ENCODE measurements at places on chromosomes 2 and 18. TPM values are rescaled to one million over a fixed set of nuclear protein-coding genes. Genes with fewer than 3 reads are reported as not detected.

GRCh38 chr18:12839526-12840196, 44.4 kb downstream of the PTPN2 start:
- no peak for DNase-seq
- H3K4me1 ChIP-seq: peaks cover 65% of the 10 kb centered on the region
- no peak overlapping the region for H3K27ac ChIP-seq
- H3K27me3 ChIP-seq: no peaks in the 10 kb centered on the region

TYMS gene
- total RNA-seq: 113 TPM

- no peaks in the 10 kb centered on the region for H3K4me1 ChIP-seq
- no peaks in the 10 kb centered on the region for H3K27me3 ChIP-seq
- DNase-seq: no peak
Measured at GRCh38 chr2:48238381-48238780, 291.6 kb upstream of the STON1 start.

GRB14 gene
- not detected for total RNA-seq

PSD4 gene
- 3.2 TPM for total RNA-seq

DNA sequence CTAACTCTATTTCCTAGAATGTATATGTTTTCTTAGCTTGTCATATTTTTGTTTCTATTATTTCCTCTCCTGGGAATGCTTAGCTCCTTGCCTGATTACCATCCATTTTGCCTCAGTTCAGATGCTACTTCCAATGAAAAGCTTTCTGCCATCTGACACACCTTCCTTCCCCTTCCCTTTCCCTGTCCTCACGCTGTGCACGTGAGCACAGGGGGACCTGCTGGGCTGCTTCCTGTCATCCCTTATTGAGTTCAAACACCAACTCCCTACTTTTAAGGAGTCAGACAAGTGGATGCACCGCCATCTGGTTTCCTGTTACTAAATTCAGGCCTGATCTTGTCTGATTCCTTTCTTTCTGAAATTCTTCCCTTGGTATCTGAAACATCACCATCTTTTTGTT, 2.4 kb upstream of the INO80C start:
- H3K4me3 ChIP-seq: no peak overlapping the region
- no peak overlapping the region for H3K27ac ChIP-seq
- no peaks in the 10 kb centered on the region for H3K36me3 ChIP-seq
- no peaks in the 10 kb centered on the region for H3K27me3 ChIP-seq
- H3K4me1 ChIP-seq: peaks cover 23% of the 10 kb centered on the region

HOXD9 gene
- total RNA-seq: 1.8 TPM

FER1L5 gene
- total RNA-seq: not detected

VSNL1 gene
- total RNA-seq: 1.00 TPM

DNA sequence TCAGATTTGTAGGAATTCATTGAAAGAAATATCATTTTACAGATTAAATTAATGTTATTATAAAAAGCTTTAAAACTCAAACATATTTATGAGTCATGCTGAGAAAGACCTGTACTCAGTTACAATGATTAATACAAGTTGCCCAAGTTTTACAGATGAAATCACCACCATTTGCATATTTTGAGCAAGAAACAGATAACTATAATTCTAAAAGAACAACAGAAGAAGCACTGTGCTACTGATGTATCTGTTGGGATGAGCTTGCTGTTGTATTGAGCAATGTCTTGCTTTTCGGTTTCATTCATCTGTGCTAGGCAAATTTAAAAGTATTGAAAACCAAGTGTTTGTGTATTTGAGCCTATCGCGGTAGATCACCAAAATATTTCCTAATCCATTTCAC, 1589.1 kb upstream of the ZEB2 start:
- no peak overlapping the region for H3K27ac ChIP-seq
- DNase-seq: no peak
- H3K4me3 ChIP-seq: no peak overlapping the region
- H3K27me3 ChIP-seq: no peaks in the 10 kb centered on the region
- no peaks in the 10 kb centered on the region for H3K36me3 ChIP-seq

GRCh38 chr2:168293766-168294165, 46.4 kb upstream of the STK39 start:
- DNase-seq: no peak
- H3K4me1 ChIP-seq: no peaks in the 10 kb centered on the region
- no peak overlapping the region for H3K27ac ChIP-seq
- H3K4me3 ChIP-seq: no peak overlapping the region

RFTN2 gene
- total RNA-seq: 0.21 TPM

CFC1 gene
- total RNA-seq: not detected

ZEB2 gene
- 40.0 TPM for total RNA-seq

GRCh38 chr2:144580521-144581161, 60.7 kb upstream of the ZEB2 start:
- H3K4me1 ChIP-seq: no peaks in the 10 kb centered on the region
- no peak for DNase-seq
- no peaks in the 10 kb centered on the region for H3K27me3 ChIP-seq

DNA sequence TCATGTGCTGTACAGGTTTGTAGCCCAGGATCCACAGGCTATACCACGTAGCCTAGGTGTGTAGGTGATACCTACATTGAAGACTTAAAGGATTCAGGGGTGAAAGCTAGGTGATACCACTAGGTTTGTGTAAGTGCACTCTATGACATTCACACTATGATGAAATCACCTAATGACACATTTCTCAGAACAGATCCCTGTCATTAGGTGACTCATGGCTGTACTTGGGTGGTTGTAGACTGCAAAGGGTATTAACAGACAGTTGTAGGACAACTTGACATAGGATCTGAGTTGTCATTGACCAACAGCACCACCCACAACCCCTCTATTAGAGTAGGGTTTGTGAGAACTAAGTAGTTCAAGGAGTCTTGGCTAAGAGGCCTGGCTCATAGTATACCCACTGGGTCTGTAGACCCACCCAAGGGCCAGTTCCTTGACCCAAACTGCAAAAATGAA, 27.7 kb upstream of the SMCHD1 start:
- no peak for DNase-seq
- H3K36me3 ChIP-seq: no peaks in the 10 kb centered on the region
- no peaks in the 10 kb centered on the region for H3K27me3 ChIP-seq
- H3K4me1 ChIP-seq: no peaks in the 10 kb centered on the region

ANKRD62 gene
- not detected for total RNA-seq

DNA sequence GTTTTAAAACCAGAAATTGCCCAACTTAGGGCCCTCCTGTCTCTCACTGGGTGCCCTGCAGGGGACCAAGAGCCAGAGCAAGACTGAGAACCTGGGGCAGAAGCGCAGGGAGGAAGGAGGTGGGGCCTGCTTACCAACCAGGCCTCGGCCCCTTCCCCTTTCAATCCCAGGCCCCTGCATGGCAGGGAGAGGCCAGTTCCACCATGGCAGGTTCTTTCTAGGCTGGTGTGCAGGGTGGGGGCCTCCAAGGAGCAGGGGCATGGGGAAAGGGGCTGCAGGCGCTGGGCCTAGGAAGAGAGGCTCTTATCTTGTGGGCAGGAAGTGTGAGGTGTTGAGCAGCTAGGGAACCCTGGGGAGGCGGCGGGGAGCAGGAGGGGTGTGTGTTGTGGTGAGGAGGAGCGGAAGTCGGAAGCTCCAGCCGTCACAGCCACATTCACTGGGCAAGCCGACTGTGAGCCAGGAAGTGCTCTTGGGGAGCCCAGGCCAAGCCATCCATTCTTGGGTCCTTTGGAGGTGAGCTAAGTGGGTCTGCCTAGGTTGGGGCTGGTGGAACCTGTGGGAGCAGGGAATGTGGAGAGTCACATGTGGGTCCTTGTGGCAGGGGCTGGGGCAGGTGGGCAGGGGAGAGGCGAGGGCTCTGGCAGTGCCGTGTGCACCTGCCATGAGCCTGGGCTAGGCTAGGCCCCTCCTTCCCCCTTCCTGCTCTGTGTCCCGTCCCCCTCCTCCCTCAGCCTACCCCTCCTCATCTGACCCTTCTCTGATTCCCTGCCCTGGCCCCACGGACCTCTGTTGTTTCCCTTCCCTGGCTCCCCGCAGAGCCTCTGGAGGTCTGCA, at the start of gene PSD4:
TSS of gene PSD4 (plus strand) at position 430 of the 834 bp plus-strand sequence. CDS start 8,486 bp downstream, outside the sequence.
- H3K36me3 ChIP-seq: no peaks in the 10 kb centered on the region
- no peak for DNase-seq
- no peak within 1 kb of the TSS for H3K27ac ChIP-seq
- H3K4me3 ChIP-seq: no peak within 1 kb of the TSS

- no peak for DNase-seq
- no peaks in the 10 kb centered on the region for H3K27me3 ChIP-seq
- H3K4me1 ChIP-seq: no peaks in the 10 kb centered on the region
- H3K27ac ChIP-seq: no peak overlapping the region
- no peaks in the 10 kb centered on the region for H3K36me3 ChIP-seq
- H3K4me3 ChIP-seq: no peak overlapping the region
Measured at GRCh38 chr2:74107071-74107470, 40.6 kb downstream of the BOLA3 start.

GRCh38 chr18:48493434-48494230, 45.2 kb upstream of the CTIF start:
- H3K27me3 ChIP-seq: no peaks in the 10 kb centered on the region
- no peak overlapping the region for H3K4me3 ChIP-seq
- H3K36me3 ChIP-seq: no peaks in the 10 kb centered on the region

DNA sequence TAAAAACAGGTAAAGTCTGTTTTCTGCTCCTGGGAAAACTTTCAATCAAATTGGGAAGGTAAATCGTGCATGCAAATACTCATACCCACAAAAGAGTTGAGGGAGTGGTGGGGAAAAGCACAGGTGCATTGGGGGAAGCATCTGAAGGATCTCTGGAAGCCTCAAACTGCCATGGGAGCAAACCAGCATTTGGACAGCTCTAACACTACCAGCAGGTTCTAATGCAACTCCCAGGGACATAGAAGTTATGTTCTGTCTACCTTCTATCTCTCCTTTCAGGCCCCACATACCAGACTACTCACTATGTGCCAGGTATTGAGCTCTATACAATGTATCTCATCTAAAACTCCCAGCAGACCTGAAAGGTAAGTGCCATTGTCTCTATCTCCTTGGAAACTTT, 933.7 kb downstream of the NRXN1 start:
- H3K4me1 ChIP-seq: no peaks in the 10 kb centered on the region
- no peak overlapping the region for H3K27ac ChIP-seq
- H3K27me3 ChIP-seq: no peaks in the 10 kb centered on the region
- no peak for DNase-seq

DNA sequence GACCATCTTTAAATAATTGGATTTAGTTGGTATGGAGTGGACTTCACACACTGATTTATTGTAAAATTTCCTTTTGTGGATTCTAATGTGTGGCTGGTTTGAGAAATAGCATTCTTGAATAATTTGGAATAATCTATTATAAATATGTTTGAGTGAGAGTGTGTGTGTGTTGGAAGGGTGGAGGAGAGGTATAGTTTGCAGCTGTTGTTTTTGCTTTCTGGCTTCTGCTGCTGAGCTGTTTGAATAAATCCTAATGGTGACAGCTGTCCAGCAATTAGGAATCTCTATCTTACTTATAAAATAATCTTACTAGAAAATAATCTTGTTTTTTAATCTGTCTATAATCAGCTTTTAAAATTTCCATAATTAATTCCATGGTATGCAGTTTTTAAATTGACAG, 1283.0 kb upstream of the CDH2 start:
- DNase-seq: no peak
- H3K27ac ChIP-seq: no peak overlapping the region
- no peaks in the 10 kb centered on the region for H3K4me1 ChIP-seq
- no peaks in the 10 kb centered on the region for H3K36me3 ChIP-seq
- H3K27me3 ChIP-seq: no peaks in the 10 kb centered on the region

RIT2 gene
- total RNA-seq: not detected
